ENCODE measurements at places on chromosomes 7 and 10.

DNA sequence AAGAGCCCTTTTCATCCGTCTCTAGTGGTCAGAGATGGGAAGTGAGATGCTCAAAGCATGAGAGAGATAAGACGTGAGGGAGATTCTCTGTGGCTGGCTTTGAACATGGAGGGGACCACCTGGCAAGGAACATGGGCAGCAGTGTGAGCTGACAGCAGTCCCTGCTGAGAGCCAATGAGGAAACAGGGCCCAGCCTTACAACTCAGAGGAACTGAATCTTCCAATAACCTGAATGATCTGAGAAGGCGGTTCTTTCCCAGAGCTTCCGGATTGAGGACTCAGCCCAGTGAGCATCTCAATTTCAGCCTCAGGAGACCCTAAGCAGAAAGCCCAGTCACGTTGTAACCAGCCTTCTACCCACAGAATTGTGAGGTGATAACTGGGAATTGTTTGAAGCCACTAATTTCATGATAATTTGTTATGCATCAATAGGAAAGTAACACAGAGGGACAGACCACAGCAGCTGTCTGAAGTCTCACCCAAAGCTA, 33.9 kb upstream of the IKZF1 start:
- DNase-seq, result no peak

GRCh38 chr10:31622978-31623377, 304.0 kb downstream of the ZEB1 start:
- DNase-seq, result no peak

- no peak for DNase-seq
Observed at GRCh38 chr10:72729528-72729927, 37.6 kb downstream of the MCU start.

GRCh38 chr10:48457949-48458661, 146.8 kb downstream of the ARHGAP22 start:
- DNase-seq, result no peak
